ENCODE measurements at places on chromosomes 16 and 17.

DNA sequence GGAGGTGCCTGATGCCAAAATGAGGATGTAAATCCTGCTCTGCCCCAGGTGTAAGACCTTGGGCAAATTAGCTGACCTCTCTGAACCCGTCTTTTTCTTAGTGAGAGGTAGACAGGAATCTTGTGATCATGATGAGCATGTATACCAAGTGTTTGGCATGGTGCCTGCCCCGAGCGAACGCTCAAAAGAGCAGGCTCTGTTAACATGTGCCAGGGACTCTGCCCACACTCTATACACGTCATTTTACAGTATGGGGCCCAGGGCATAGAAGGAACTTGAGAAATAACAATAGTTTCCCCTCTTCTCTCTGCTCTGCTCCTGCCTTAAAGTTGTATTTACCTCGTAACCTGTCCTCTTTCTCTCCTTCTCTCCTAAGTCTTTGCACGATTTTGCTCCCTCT lies 9.3 kb upstream of the MAF start:
- DNase-seq: no peak

GRCh38 chr16:56944954-56945839 lies 13.3 kb downstream of the HERPUD1 start:
- DNase-seq: no peak

DNA sequence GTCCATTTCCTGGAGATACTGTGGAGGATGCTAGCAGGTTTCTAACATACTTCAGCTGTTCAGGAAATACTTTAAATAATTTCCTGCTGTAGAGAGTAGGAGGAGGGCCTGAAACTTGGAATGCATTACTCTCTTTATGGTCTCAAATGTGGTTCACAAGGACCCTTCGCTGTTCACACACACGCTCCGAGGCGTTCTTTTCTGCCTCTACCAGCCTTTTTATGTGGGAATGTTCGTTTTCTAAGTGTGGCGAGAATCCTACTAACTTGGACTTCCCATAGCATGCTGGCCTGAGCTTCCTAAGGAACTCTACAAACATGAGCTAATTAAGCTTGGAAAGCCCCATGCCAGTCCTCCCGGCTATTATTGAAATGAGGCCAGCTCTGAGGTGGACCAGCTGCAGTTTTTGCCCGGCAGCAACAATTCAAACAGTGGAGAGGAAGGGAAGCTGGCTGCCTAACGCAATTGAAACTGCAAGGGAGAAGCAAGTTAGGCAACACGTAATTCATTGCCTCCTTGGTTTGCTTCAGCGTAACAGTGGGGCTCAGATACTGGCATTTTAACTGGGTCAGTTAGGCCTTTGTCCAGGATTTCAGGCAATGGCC lies 18.9 kb downstream of the KPNA2 start:
- DNase-seq: peak; percentile 35

- DNase-seq: no peak
These were observed 191.1 kb upstream of the CIBAR2 start for GRCh38 chr16:85303354-85303883.

- no peak for DNase-seq
These were observed 8.0 kb upstream of the ZNF469 start for GRCh38 chr16:88374736-88375135.

- DNase-seq: no peak
These were observed 207.1 kb upstream of the ZFHX3 start for GRCh38 chr16:73255031-73255430.

GRCh38 chr17:69523244-69523861 lies 108.9 kb downstream of the MAP2K6 start:
- peak; percentile 81 for DNase-seq

DNA sequence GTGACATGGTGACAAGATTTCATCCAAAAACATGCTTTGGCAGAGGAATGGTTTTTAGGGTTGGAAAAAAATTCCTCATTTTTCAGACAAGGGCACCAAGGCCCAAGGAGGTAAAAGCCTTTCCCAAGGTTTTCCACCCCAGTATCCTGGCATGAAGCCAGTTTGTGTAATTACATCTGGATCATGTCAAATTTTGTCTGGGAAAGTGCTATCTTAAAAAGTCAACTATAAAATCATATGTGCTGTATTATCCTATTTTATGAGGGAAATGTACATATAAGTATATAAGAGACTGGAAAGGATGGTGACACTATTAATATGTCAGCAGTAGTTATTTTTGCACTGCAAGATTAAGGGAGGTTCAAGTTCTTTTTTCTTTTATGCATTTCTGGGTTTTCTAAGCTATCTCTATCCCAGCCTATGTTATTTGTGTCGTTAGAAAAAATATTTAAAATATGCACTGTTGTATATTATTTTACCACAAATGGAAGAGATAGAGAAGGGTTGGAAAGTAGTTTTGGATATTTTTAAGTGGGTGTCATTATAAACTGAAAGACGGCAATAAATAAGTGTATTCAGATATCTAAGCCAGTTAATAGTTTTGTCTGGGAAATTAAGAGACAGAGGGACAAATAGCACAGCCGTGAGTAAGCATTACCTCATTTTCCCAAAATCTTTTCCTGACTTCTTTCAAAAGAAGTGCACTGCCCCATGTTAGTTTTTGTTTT lies 13.5 kb upstream of the FBXO47 start:
- no peak for DNase-seq

GRCh38 chr17:39507511-39507910 lies 46.2 kb downstream of the CDK12 start:
- DNase-seq: no peak

DNA sequence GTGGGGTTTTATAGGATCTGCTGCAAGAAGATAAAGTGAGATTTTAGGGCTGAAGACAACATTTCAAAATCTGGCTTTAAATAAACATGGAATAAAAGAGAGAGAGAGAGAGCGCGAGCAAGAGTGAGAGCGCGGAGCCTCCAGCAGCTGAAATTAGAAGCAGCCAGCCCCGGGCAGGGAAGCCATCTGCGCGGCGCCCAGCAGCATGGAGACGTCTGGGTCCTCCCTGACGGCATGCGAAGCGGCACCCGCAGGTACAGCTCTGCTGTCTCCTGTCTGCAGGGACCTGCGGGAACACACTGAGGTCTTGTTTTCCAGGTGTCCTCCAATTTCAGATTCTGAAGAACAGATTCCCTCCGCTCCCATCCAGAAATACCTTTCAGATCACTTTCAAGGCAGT lies 7.9 kb upstream of the BAIAP2 start:
- no peak for DNase-seq

DNA sequence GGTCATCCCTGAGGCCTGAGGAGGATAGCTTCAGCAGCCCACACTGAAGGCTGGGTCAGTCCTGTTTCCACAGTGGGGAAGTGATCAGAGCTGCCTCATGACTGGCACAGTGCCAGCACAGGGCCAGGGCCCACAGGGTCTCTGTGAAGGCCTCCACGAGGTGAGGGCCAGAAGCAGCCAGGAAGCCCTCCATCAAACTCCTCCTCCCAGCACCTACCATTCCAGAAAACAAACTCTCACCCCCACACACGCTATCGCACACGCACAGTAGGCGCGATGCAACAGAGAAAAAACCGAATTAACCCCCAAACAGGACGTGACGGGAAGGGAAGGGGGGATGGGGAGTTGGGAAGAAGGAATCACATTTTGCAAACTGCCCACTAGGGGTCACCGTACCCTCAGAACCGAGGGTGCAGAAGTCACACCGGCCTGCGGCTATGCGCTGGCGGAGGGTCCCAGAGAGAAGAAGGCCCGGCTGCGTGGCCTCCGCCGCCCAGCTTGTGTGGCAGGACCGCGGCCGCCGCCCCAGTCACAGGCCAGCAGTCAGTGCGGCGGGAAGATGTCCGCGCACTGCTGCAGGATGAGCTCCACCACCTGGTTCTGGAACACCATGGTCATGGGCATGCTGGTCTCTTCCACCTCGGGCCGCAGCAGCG lies 37.6 kb downstream of the ARHGAP27 start:
- peak; percentile 46 for DNase-seq

DNA sequence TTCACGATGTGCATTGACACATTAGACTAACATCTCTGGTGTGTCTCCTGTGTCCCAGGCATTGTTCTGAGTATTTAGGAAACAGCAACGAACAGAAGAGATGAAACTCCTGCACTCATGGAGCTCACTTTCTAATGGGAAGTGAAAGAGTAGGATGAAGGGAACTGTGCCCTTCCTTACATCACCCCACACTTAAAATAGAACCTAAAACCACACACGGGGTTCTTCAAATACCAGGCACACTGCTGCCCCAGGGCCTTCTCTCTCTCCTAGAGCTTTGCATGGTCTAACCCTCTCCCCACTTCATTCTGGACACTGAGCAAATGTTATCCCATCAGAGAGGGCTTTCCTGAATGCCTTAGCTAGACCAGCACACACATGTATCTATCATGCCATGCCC lies 33.7 kb downstream of the TRIM25 start:
- DNase-seq: peak; percentile 17
